ENCODE measurements at places on chromosomes 6 and 20. TPM values are rescaled to one million over a fixed set of nuclear protein-coding genes. Genes with fewer than 3 reads are reported as not detected.

MICB gene
- not detected for total RNA-seq

TSBP1 gene
- total RNA-seq: not detected

KHDC1 gene
- total RNA-seq: 1.0 TPM

- H3K27ac ChIP-seq: no peak overlapping the region
- H3K4me3 ChIP-seq: no peak overlapping the region
- H3K36me3 ChIP-seq: no peaks in the 10 kb centered on the region
Observed at GRCh38 chr6:84317463-84317862, 90.0 kb upstream of the CEP162 start.

DNA sequence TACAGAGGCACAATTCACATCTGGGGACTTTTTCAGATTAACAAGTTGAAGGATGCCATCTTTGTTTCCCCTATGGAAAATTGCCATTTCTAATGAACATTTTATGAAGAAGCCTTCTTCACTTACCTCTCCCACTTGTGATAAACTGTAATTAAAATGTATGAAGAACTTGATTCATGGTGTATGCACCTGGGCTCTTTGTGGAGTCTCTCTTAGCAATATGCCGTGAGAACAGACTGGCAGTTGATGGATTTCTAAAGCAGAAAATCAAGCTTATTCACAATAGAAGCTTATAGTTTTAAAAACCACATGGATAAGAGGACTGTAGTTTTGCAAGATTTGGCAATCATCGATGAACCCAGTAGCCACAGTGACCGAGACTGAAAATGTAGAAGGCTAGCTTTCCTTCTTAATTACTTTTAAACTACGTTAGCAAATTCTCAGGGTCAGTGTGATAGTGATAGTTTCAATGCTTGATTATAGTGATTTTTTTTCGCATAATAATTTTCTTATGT, 270.6 kb downstream of the PRL start:
- H3K27me3 ChIP-seq: no peaks in the 10 kb centered on the region
- H3K4me1 ChIP-seq: no peaks in the 10 kb centered on the region
- no peak overlapping the region for H3K4me3 ChIP-seq
- DNase-seq: no peak

All from body of pancreas (tissue), 4 donors.